CD4-positive, alpha-beta T cell treated with Interleukin-15 for 4 hours (primary cell): ENCODE measurements at places on chromosomes 5 and 9.

- DNase-seq: no peak
Measured at GRCh38 chr5:56159521-56159947, 73.6 kb downstream of the ANKRD55 start.

DNA sequence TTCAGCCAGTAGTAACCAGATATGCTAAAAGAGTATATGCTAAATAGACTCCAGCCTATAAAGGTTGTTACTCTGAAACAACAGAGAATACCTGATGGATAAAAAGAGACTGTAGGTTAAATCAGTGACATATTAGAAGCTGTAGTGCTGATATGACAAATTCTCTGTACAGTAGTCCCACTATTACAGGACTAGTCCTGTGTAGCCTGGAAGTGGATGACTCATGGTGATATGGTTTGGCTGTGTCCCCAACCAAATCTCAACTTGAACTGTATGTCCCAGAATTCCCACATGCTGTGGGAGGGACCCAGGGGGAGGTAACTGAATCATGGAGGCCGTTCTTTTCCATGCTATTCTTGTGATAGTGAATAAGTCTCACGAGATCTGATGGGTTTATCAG is 276.2 kb upstream of the POU5F2 start:
- no peak for DNase-seq

DNA sequence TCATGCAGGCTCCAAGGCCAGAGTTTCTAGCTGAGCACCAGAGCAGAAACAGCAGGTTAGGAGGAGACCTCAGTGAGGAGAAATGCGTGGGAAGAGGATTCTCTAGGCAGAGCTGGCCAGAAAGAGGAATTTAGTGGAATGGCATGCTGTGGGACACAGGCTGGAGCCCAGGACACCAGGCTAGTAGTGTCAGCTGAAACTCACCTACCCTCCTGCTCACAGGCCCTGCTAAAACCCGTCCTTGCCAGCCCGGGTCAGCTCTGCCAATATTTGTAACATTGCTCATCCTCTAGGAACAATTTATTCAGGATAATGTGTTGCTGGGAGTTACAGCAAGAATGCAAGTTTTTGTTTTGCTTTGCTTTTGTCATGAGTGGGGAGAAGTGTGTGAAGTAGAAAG is 40.2 kb upstream of the AGXT2 start:
- no peak for DNase-seq

DNA sequence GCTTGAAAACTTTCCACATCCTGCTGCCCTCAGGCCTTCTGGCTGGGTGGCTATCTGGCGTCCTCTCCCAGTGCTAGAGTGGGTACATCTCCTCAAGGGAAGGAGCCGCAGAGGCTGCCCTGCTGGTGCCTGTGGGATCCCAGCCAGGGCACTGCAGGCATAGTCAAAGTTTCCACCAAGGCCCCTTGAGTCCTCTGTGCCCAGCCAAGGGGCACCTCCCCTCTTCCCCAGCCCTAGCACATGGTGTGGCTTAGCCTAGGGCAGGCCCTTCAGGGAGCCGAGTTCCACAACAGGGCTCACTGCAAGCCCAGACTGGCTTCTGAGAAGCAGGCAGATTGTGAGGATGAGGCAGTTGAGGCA is 103.2 kb downstream of the RGS3 start:
- DNase-seq: no peak

DNA sequence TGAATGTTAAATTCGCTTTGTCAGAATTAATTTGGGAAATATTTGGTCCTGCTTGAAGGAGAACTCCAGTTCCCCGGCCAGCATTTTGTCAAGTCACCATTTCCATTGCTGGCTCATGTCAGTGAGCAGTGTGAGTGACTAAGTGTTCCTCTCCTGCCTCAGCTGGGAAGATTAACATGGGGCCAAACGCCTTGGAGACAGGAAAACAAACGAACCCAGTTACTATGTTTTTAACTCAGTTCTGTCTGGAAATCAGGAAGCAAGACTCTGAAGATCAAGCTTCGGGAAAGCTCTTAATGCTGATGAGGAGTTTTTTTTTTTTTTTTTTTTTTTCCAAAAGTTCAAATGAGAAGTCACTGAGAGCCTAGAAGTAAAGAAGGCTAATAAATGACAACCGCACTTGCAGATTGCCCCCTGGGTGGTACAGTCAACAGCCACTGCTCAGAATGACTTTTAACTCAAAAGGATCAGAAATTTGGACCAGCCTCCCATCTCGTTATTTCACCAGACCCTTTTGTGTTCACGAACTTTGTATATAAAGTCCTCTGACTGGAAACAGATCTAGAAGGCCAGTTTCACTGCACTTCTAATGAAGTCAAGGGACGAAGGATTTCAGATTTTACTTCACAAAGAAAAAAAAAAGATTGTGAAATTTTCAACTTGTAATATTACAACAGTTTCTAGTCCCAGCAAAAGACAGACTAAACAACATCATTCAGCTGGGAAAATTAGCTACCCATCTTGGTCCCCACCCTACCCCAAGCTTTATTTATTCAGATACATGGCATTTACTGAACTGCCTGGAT is 121.3 kb downstream of the LHFPL2 start:
- DNase-seq: no peak

- DNase-seq: peak; percentile 43
Measured at GRCh38 chr9:136881691-136882108, 4.6 kb upstream of the TRAF2 start.

DNA sequence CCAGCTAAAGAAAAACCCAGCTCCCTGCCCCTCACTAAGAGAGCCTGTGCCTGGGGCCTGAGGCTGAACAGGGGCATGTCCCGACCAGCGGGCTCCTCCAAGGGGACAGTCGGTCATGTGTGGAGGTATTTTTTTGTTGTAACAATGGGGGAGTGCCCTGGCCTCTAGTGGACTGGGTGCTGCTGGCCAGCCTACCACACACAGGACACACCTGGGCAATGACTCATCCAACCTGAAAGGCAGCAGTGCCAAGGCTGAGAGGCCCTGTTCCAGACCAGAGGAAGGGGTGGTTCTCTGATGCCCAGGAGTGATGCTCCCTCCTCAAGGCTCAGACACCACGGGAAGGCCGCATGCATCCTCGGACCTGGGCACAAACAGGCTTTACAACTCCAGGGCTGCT is 181.5 kb downstream of the OLFM1 start:
- no peak for DNase-seq

DNA sequence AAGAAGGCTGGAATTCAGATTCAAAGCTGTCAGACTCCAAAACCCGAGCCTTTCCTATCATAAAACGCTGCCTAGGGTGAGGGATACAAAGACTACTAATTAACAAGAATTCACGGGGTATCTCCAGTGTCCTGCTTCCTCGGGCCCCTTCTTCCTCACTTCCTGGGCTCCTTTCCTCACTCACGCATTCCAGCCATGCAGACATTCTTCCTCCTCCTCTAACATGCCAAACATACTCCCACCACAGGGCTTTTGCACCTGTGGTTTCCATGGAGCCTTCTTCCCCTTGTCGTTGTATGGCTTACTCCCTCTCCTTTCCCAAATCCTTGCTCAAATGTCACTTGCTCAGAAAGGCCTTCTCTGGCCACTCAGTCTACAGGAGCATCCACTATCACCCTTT is 191.4 kb upstream of the TRIM32 start:
- no peak for DNase-seq

GRCh38 chr5:131635684-131636572 is 899 bp upstream of the RAPGEF6 start:
- DNase-seq: no peak

- no peak for DNase-seq
Measured at GRCh38 chr9:33878691-33879366, 61.9 kb downstream of the UBE2R2 start.

DNA sequence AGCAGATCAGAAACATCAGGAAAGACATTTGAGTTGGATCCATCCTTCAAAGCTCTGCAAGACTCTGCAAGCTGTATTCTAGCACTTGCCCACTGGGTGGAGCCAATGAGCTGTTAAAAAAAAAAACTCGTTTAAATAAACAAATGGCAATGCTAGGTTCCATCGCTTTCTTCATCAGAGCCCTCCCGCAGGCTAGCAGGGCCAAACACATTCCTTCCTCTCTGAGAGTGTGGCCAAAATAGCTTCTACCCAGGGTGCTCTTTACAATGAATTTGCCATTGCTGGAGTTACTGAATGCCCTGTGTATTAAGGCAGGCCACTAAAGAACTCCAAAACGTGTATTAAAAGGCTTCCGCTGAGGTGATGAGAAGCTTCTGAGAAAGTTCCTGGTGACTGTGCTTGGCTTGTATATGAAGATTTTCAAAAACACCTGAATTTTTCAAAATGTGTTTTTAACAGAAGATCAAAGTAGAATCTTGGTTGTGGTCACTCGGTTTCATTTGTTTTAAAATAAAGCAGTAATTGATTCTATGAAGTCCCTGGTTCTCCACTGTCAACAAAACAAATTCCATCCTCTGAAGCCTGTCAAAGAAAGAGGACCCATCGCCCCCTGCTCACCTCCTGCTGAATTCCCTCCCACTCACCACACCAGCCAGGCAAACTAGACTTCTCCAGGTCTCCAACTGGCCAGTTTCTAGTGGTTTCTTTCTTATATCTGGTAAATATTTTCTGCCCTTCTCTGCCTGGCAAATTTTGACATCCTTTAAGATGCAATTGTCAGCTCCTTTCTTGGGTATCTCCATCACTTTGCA is 36.5 kb upstream of the EQTN start:
- DNase-seq: peak; percentile 38
